ENCODE measurements at places on chromosomes 5 and 9. TPM values are rescaled to one million over a fixed set of nuclear protein-coding genes. Genes with fewer than 3 reads are reported as not detected.

- no peaks in the 10 kb centered on the region for H3K36me3 ChIP-seq
- no peaks in the 10 kb centered on the region for H3K4me1 ChIP-seq
- H3K27me3 ChIP-seq = no peaks in the 10 kb centered on the region
- no peak overlapping the region for H3K4me3 ChIP-seq
- DNase-seq = no peak
Observed at GRCh38 chr5:174843263-174844250, 119.2 kb downstream of the MSX2 start.

DNA sequence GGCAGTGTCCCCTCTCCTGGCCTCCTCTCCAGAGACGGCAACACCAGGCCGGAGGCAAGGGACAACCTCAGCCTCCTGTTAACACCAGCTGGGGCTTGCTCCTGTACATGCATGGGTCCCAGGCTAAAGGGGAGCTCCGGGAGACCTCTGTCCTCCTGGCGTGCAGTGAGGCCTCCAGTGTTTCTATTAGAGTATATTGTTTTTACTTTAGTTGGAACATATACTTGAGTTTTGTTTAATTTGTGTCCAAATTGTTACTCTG is 12.0 kb upstream of the IRX2 start:
- H3K27ac ChIP-seq = no peak overlapping the region
- no peak overlapping the region for H3K4me3 ChIP-seq
- no peaks in the 10 kb centered on the region for H3K27me3 ChIP-seq
- no peaks in the 10 kb centered on the region for H3K36me3 ChIP-seq

DNA sequence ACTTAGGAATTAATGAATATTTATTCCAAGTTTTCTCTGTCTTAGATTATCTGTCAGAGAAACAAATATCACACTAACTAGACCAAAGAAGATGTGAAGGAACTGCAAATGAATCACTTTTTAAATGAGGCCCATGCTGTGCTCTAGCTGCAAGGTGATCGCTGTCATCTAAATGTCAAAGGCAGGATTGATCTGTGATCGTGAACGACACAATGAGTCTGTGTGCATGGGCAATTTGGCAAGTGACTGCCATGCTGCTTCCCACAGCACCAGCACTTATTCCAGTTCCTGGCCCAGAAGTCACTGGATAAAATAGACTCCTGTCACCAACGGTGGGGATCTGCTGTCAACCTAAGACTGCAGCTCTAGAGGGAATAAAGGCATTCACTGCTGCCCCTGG is 141.2 kb downstream of the TRIM36 start:
- no peak overlapping the region for H3K4me3 ChIP-seq
- H3K27ac ChIP-seq = no peak overlapping the region
- no peaks in the 10 kb centered on the region for H3K27me3 ChIP-seq
- no peak for DNase-seq

DNA sequence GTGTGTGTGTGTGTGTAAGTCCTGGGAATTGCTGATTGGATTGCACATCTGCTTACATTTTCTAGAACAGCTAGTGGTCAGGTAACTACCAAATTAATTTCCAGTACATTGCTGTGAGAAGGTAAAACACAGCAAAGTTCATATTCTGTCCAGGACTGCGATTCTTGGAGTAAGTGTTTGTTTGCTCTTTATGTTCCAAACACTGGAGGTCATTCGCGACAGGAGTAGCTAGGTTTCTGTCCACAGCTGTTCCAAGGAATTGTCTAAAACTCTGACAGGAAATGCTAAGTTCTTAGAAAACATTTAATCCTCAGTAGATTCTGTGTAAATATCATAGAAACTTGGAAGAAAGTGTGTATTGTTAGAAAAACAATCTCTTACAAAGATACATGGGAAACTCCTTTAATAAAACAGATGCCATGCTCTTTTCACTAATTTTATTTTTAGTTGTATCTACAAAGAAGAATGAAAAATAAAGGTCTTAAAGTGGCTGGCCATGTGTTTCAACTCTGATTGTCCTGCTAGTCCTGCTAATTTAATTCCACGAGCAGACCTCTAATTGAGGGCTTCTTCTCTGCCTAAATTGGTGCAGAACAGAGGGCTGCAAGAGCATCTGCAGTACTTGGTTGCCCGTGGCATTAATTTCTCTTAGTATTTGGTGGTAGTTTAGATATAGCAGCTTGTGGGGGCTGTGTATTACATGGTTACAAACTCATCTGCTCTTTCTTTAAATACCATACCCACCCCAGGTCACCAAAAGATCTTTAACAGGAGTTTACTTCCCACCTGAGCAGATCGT is 464.5 kb downstream of the RASEF start:
- H3K4me1 ChIP-seq = no peaks in the 10 kb centered on the region
- no peak overlapping the region for H3K4me3 ChIP-seq
- H3K27ac ChIP-seq = no peak overlapping the region
- no peaks in the 10 kb centered on the region for H3K27me3 ChIP-seq

DNA sequence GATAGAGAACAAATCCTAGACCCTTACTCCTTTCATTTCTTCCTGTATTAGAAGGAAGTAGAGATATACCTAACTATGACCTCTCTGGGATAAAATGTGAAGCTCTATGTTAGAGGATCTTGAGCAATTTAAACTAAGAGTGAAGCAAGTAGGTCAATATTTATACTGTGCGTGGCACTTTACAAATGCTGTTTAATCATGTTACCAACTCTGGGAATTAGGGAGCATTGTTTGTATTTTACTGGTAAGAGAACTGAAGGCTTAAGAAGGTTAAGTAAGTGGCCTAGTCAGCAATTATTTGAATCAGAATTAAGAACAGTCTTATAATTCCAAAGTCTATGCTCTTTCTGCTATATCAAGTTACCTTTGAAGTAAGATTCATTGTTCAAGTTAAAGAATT is 12.0 kb downstream of the TNC start:
- H3K4me1 ChIP-seq = no peaks in the 10 kb centered on the region
- no peak for DNase-seq
- no peaks in the 10 kb centered on the region for H3K27me3 ChIP-seq
- H3K36me3 ChIP-seq = no peaks in the 10 kb centered on the region

DNA sequence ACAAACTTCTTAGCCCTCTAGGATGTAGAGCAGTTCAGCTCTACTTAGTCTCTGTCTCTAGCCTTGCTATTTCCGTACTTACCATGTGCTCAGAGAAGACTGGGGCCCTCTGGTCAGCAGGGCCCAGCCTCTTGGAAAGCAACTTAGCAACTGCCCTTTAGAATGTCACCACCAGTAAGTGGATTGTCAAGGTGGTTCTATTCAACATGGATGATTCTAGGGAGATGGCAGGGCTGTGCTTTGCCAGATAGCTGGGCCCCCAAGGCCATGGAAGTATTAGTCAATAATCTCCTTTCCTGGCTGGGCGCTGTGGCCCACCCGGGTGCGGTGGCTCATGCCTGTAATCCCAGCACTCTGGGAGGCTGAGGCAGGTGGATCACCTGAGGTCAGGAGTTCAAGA is 177.6 kb upstream of the MVB12B start:
- no peaks in the 10 kb centered on the region for H3K27me3 ChIP-seq
- no peaks in the 10 kb centered on the region for H3K4me1 ChIP-seq
- no peak overlapping the region for H3K4me3 ChIP-seq
- no peaks in the 10 kb centered on the region for H3K36me3 ChIP-seq
- no peak overlapping the region for H3K27ac ChIP-seq

DNA sequence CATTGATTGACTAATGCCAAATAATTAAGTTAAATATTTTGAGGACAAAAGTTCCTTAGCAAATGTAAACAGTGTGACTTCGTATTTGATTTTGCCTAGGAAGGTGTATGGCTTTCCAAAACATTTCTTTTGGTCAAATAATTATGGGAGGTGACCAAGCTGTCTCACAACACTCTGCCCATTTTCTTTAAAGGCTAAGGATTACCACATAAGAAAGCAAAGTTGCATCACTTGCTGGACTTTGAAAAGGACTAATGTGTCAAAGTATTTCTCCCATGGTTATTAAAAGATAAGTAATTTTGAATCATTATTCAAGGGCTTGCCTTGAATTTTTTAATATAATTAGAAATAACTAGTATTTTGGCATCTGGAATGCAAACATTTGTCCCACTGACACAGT is 74.7 kb downstream of the HAPLN1 start:
- H3K27me3 ChIP-seq = no peaks in the 10 kb centered on the region
- DNase-seq = no peak
- H3K4me1 ChIP-seq = no peaks in the 10 kb centered on the region
- H3K27ac ChIP-seq = no peak overlapping the region
- H3K36me3 ChIP-seq = no peaks in the 10 kb centered on the region

DNA sequence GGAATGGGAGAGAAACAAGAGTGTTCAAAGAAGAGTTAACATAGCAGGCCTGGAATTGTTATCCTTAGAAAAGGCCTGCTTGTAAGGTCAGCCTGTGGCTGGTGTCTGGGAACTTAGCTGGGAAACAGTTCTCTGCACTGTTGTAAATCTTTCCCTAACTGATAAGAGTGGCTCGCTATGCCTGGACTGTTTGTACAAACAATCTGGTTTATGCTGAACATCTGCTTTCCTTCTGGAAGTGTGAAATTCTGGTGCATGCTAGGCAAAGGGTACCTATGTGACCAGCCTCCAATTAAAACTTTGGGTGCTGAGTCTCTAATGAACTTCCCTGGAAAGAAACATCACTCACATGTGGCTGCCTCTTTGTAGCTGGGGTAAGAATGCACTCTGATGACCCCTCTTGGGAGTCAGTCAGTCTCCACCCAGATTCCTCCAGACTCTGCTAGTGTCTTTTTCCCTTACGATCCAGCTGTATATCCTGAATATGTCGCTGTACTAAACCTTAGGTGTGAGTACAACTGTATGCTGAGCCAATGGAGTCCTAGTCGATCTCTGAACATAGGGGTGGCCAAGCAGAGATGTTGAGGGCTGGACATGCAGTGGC is 16.5 kb downstream of the SPARC start:
- DNase-seq = no peak
- H3K4me1 ChIP-seq = no peaks in the 10 kb centered on the region

GRCh38 chr9:6184749-6185645 is 30.6 kb upstream of the IL33 start:
- H3K4me1 ChIP-seq = no peaks in the 10 kb centered on the region
- H3K4me3 ChIP-seq = no peak overlapping the region
- no peak for DNase-seq
- no peaks in the 10 kb centered on the region for H3K27me3 ChIP-seq
- H3K27ac ChIP-seq = no peak overlapping the region
- no peaks in the 10 kb centered on the region for H3K36me3 ChIP-seq

DNA sequence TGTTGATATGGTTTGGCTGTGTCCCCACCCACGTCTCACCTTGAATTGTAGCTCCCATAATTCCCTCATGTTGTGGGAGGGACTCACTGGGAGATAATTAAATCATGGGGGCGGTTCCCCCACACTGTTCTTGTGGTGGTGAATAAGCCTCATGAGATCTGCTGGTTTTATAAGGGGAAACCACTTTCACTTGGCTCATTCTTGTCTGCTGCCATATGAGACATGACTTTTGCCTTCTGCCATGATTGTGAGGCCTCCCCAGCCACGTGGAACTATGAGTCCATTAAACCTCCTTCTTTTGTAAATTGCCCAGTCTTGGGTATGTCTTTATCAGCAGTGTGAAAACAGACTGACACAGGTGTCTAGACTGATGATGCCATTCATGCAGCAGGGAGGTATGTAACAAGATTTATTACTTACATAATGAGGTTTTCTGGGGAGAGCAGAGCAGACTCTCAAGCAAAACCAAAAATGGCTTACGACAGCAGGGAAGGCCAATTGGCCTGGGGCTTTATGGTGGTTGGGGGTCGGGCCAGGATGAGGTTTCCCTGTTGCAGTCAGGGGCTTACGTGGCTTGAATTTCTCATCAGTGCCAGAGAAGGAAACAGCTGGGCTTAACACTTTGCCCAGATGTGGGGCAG is 9.5 kb upstream of the COMMD10 start:
- H3K36me3 ChIP-seq = no peaks in the 10 kb centered on the region
- H3K27ac ChIP-seq = no peak overlapping the region
- H3K4me3 ChIP-seq = no peak overlapping the region
- no peak for DNase-seq
- H3K4me1 ChIP-seq = no peaks in the 10 kb centered on the region

GRCh38 chr5:136086783-136087566 is 45.7 kb upstream of the SMAD5 start:
- H3K36me3 ChIP-seq = no peaks in the 10 kb centered on the region
- H3K4me1 ChIP-seq = no peaks in the 10 kb centered on the region
- DNase-seq = no peak
- H3K4me3 ChIP-seq = no peak overlapping the region

DNA sequence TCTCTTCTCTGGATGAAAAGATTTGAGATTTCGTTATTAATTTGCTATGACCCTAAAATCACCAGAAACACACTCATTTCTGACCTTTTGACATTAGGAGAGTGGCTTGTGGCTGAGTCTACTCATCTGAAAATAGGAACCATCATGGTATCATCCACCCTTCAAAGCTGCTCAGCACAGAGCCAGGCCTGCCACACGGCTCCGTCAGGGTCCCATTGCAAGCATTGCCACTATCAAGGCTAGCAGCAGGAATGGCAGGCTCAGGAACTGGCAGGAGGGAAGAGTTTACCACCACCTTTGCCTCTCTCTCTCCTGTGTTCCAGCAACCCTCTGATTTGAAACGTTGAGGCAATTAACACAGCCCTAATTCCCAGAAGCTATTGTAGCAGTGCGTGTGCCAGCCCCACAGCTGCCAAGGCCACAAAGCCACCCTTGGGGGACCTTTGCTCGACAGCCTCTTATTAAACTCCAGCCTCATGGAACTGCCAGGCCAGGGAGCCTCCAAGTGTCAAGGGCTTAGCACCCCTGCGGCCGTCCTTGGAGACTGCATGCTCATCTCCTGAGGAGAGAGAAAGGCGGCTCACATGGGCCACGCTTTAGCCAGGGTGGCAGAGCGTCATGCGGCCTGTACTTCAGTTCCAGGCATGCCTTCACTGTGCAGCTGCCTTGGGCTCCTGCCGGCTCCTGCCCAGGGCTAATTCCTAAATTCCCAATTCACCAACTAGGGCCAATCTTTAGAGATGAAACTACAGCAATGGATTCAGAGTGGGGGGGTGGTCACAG is 145.9 kb downstream of the ROR2 start:
- no peaks in the 10 kb centered on the region for H3K36me3 ChIP-seq
- H3K27ac ChIP-seq = peak overlapping the region; percentile 43
- no peaks in the 10 kb centered on the region for H3K27me3 ChIP-seq
- no peaks in the 10 kb centered on the region for H3K4me1 ChIP-seq
- no peak overlapping the region for H3K4me3 ChIP-seq

The CDH6 gene
- total RNA-seq = 1.4 TPM

The POC5 gene
- 22.9 TPM for total RNA-seq

The CARTPT gene
- not detected for total RNA-seq

The ARAP3 gene
- 2.6 TPM for total RNA-seq

The HDAC3 gene
- 52.1 TPM for total RNA-seq

The TEK gene
- total RNA-seq = 14.4 TPM

The SURF1 gene
- total RNA-seq = 61.4 TPM

The TMEM232 gene
- 4.6 TPM for total RNA-seq

The LMNB1 gene
- total RNA-seq = 4.8 TPM

The CRHBP gene
- total RNA-seq = 2.3 TPM

All from breast epithelium (tissue), 4 donors.